ENCODE measurements at places on chromosomes 2 and 18.

DNA sequence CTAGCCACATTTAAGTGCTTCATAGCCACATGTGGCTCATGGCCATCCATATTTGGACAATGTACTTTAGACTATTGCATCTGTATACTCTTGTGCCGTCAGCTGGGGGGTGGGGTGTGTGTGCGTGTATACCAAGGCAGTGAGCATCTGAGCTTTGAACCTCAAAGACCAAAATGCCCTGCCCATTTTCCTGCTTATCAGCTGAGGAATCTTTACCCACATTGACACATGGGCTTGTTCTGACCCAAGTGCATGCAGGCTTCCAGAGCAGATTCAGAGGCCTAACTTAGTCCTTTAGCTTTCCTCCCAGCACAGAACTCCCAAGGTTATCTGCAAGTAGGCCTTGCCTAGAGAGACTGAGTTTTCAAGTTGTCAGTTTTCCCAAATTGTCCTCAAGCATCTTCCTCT lies 11.1 kb upstream of the MOCOS start:
- no peak for DNase-seq

GRCh38 chr2:148135705-148136104 lies 114.8 kb downstream of the MBD5 start:
- no peak for DNase-seq

- peak; percentile 48 for DNase-seq
These were observed 10.3 kb upstream of the CHST10 start for GRCh38 chr2:100427627-100428258.

- DNase-seq, result no peak
These were observed 82.2 kb downstream of the ADD2 start for GRCh38 chr2:70685771-70686171.

DNA sequence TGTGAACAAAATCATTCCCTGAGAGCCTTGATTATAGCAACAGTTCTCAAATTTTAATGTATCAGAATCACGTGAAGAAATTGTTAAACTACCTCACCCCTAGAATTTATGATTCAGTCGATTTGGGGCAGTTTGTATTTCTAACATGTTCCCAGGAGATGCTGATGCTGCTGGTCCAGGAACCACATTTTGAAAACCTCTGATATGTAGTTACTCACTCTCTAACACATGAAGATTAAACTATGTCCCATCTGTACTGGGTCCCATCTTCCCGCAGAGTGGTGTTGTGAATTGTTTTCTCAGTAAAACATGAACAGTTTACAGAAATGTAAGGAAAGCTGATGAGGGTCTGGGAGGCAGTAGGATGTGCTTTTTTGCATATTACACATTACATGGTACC lies 223.1 kb downstream of the CDH20 start:
- no peak for DNase-seq
